Stimulated activated CD4-positive, alpha-beta T cell treated with anti-CD3 and anti-CD28 coated beads, Interleukin-15, amount 100 ng/mL, for 24 hours (primary cell): ENCODE measurements at places on chromosomes 11 and 22.

- DNase-seq: peak; percentile 60
Measured at GRCh38 chr11:57649826-57650738, at the start of gene YPEL4. Gene YPEL4, minus strand, starts transcription at chr11:57649912. Its CDS starts 2,805 bp downstream, at chr11:57647107.

DNA sequence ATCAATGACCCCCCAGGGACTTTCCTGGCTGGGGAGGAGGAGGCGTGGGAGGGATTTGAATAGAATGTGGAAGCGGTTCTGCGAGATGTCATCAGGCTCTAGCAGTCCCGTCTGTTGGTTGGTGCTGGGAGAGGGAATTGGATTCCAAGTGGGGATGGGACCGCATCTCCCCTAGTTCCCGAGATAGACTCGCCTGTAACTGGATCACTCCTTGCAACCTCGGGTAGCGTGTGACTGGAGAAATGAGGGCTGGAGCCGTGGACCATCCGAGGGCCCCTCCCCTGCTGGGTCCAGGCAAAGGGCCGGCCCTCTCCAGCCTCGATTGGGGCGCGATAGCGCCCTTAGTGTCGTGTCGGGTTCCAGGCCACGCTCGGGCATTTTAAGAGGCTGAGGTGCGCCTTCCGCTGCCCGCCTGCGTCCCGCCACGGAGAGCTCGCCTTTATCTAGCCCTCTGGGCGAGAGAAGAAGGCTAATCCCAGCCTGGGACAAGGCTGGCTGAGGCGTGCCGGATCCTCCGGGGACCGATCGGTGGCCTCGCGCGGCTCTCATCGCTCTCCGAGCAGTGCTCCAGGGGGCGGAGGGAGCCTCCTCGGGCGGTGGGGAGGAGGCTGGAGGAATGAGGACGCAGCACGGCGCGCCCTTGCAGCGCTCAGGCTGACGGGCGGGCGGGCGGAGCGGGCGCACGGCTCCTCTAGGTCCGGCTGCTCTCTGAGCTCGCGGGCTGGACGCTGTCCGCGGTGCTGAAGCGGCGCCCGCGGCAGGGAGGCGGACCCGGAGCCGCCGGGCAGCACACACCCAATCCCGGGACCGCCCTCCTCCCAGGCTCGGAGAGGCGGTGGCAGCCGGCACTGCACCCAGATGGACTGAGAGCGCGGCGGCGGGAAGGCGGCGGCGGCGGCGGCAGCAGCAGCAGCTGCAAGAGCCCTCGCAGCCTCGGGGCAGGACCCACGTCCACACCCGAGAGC is 107.8 kb downstream of the OSBP2 start:
- DNase-seq: peak; percentile 85

DNA sequence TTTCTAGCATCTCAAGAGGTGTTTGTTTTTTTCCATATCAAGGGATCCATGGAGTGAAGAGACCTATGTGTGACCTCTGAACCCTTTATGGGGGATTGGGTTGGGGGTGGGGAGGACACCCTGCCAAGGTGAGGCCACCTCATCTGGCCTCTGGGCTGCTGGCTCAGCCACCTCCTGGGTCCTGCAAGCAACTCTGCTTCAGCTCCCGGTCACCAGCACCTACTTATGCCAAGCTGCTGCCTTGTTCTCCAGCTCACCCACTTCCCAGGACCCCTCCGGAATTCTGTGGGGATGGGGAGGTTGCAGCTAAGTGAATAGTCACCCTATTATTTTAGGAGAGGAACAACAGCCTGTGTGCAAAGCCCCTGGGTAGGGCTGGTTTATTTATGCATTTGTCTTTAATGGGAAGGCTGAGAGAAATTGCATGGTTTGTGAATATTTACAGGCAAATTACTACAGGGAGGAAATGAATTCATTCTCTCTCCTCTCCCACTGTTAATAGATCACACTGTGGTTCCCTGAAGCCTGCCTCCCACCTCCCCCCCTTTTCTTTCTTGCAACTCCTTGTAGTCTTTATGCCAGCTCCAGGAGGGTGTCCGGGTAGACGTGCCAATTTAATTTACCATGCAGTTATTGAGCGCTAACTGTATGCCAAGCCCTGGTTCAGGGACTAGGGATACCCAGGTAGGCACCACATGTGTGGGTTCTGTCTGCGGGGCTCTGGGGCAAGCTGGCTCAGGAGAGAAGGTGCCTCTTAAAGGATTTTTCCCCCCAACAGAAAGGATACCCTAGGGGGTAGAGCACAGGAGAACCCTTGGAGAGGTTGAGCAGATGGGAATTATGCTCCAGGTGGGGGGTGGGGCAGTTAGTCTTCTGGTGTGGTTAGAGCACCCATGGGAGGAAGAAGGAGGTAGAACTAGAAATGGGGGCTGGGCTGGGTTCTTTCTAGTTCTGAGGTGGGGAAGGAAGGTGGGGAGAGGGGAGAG is 50.7 kb downstream of the TSPAN18 start:
- DNase-seq: no peak

DNA sequence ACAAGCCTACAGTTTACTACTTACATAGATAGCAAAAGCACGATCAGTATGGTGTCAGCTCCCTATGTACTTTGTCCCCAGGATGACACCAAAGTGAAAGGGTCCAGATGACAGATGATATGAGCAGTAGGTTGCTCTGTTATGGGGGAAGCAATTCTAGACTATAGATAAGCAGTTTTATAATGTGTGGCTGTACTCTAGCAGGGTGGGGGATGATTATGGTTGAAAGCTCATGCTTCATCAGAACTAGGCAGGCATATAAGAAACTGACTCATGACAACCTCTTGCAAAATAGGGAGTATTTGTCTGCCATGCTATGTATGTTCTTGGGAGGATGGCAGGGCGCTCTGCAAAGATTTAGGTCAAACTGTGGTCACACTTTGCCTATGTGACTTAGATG is 158.2 kb upstream of the ZBED5 start:
- no peak for DNase-seq

- DNase-seq: no peak
Measured at GRCh38 chr22:27718186-27719035, 83.1 kb downstream of the MN1 start.

DNA sequence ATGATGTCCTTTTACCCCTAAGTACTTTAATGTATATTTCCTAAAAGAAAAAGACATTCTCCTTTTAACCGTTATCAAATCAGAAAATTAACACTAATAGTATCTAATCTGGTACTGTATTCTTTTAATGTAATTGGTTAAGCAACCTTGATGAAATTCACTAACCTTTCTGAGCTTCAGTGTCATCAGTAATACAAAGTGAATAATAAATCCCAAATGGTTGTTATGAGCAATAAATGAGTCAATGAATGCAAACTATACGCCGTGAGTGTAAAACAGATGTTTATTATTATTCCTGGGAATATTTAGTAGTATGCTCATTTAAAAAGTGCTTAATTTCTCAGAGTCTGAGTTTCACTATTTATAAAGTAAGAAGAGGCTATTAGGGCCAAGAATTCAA is 21.5 kb downstream of the UEVLD start:
- no peak for DNase-seq

DNA sequence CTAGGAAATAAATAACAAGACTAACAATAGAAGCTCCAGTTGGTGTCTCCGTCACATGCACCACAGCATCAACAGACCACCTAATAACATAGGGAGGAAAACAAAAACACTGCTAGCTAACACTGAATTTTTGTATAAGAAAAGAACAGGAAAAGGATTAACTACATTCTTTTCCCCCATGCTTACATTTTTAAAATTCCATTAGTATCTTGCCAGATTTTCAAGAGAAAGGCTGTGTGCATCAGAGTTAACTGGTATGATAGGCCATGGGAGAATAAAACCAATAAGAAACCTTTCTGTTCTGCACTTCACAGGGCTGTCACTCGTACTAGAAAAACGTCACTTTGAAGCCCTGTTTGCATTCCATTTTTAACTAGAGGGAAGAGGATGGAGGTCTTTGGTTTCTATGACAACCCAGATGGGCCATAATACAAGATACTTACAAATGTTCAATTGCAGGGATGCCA is 79.0 kb downstream of the LARGE2 start:
- DNase-seq: no peak

GRCh38 chr11:110076371-110076965 is 16.7 kb upstream of the ZC3H12C start:
- DNase-seq: no peak

DNA sequence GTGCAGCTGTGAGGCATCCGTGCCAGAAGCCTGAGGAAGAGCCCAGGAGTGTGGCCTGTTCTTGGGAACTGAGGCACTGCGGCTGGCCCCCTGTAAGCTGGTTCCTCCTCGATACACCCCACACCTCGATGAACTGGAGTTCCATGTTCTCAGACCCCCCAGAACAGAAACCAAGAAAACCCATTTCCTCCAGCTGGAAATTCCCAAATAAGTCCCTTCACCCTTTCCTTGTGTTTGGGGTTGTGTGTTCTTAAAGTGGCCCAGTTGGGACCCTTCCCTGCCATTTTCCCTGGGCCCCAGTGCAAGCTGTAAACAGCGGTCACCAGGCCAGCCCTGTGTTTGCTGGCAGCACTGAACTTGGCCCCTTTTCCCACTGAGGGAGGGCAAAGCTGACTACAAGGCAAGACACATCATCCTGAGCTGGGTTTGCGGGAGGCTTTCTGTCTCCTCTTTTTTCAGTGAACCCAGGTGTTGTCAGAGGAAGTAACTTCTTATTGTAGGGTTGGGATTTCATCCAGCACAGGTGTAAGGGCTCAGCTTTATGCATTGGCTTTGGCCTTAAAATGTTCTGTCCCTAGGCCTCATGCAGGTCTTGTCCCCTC is 60.1 kb upstream of the MPEG1 start:
- no peak for DNase-seq

- DNase-seq: peak; percentile 45
Measured at GRCh38 chr11:44608991-44609782, 43.7 kb downstream of the CD82 start.

- DNase-seq: no peak
Measured at GRCh38 chr11:94883878-94884277, 89.5 kb downstream of the CWC15 start.

GRCh38 chr11:123122341-123122740 is 60.4 kb upstream of the HSPA8 start:
- no peak for DNase-seq

DNA sequence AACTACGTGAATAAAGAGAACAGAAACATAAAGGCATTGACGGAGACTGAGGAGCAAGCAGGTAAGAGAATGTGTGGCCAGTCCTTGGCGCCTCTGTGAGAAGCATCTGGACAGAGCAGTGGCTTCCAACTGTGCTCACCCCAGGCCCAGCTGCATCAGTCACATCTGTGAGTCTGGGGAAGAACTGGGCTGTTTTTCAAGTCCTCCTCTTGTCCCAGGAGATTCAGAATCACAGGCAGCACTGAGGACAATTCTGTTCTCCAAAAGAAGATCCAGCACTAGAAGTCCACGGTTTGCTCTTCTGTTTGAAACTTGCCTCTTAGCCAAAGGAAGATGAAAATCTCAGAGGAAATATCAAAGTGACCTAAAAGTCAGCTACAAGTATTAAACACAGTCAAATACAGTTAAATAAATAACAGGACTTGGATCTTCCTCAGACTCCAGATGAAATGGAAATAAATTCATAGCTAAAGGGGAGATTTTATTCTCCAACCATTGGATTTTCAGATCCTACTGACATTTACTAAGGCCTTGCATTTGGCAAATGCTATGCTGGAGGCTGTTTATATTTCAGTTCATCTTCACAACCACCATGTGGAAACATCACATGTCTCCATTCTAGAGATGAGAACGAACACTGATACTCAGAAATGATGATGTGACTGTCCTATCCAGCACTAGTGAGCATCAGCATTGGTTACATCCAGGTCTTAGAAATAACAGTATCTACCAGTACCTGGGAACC is 14.1 kb downstream of the FAM181B start:
- DNase-seq: no peak

DNA sequence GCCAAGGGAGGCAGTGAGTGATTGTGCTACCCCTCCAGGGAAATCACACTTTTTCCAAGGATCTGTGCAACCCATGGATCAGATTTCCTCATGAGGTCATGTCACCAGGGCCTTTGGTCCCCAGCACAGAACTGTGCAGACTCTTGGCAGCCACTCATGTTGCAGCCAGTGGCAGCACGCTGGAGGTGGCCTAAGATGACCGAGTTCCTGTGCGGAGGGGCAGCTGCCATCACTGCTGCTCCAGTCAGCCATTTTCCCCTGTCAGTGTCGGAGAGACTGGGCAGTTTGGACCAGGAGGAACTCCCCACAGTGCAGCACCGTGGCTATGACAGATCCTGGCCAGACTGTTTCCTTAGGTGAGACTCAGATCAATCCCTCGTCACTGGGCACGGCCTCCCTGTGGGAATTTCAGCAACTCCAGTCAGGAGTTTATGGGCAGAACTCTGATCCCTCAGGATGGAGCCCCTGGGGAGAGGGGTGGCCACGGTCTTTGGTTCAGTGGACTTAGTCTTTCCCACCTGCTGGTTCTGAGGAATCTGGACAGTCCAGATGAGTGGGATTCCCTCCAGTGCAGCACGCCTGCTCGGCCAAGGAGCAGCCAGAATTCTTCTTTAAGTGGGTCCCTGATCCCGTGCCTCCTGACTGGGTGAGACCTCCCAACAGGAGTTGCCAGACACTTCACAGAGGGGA is 194.6 kb upstream of the CARD18 start:
- DNase-seq: no peak

GRCh38 chr11:121472312-121472711 is 19.5 kb upstream of the SORL1-AS1 start:
- DNase-seq: no peak

GRCh38 chr22:20531154-20531403 is 23.7 kb downstream of the MED15 start:
- DNase-seq: no peak

DNA sequence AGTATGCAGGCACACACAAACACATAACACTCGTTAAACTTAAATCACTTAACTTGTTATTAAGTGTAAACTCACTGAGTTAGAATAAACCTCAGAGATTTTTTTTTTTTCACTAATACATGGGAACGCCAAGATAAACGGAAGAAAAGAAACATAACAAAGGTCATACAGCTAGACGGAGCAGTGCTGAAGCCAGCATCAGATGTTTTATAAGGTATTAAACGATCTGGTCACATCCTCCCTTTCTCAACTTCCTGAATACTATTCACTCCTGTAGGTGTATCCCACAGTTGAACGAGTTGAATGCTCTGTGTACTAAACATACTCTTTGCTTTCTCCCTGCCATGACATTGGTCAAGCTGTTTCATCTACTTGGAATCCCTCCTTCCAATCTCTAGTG is 212.0 kb downstream of the SWAP70 start:
- no peak for DNase-seq

DNA sequence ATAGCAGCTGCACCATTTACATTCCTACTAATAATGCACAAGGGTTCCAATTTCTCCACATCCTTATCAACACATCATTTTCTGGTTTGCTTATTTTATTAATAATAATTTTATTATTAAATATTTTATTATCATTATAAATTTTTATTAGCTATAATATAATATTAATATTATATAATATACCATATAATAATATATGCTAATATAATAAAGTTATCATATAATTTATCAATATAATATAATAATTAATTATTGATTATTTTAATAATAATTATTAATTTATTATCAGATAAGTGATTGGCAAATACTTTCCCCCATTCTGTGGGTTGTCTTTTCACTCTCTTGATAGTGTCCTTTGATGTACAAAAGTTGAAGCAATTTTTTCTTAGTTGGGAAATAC is 27.7 kb downstream of the OR2AT4 start:
- DNase-seq: no peak
